Activated naive CD4-positive, alpha-beta T cell treated with anti-CD3 and anti-CD28 coated beads for 36 hours (primary cell): ENCODE measurements at places on chromosomes 2 and 18. TPM values are rescaled to one million over a fixed set of nuclear protein-coding genes. Genes with fewer than 3 reads are reported as not detected.

GRCh38 chr2:124180635-124181034 is 155.5 kb downstream of the CNTNAP5 start:
- DNase-seq, result no peak
- no peaks in the 10 kb centered on the region for H3K27me3 ChIP-seq
- no peaks in the 10 kb centered on the region for H3K36me3 ChIP-seq
- no peaks in the 10 kb centered on the region for H3K4me1 ChIP-seq

- peaks cover 17% of the 10 kb centered on the region for H3K27me3 ChIP-seq
- no peak for DNase-seq
- H3K27ac ChIP-seq, result no peak overlapping the region
- no peak overlapping the region for H3K4me3 ChIP-seq
- no peaks in the 10 kb centered on the region for H3K36me3 ChIP-seq
- no peaks in the 10 kb centered on the region for H3K4me1 ChIP-seq
Measured at GRCh38 chr2:126835831-126836230, 62.9 kb upstream of the TEX51 start.

DNA sequence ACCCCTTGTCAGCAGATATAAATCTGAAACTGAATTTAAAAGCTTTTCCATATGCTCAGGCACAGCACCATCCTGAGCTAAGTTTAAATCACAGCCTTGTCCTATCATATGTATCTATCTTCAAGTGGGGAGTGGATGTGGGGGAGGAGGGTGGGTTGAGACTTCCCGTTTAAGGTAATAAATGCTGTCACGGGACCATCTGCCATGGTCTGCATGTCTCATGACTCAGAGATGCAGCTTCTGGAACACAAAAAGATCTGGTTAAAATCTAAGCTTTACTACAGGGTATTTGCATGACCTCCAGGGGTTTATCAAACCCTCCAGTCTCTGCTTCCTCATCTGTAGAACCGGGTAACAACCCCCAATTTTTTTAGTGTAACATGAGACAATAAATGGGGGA is 377.7 kb upstream of the ST6GAL2 start:
- no peak overlapping the region for H3K27ac ChIP-seq
- H3K27me3 ChIP-seq, result no peaks in the 10 kb centered on the region
- DNase-seq, result no peak

- H3K36me3 ChIP-seq, result no peaks in the 10 kb centered on the region
- no peak overlapping the region for H3K4me3 ChIP-seq
- H3K4me1 ChIP-seq, result no peaks in the 10 kb centered on the region
- peaks cover 8% of the 10 kb centered on the region for H3K27me3 ChIP-seq
Measured at GRCh38 chr2:1835581-1836201, 91.4 kb upstream of the PXDN start.

GRCh38 chr2:102893870-102894269 is 132.0 kb downstream of the TMEM182 start:
- H3K4me1 ChIP-seq, result no peaks in the 10 kb centered on the region
- H3K27me3 ChIP-seq, result peaks cover 3% of the 10 kb centered on the region

PCARE gene
- total RNA-seq, result not detected

FHL2 gene
- 1.8 TPM for total RNA-seq

CYRIA gene
- 1.0 TPM for total RNA-seq

RSAD2 gene
- total RNA-seq, result 9.9 TPM
